ENCODE measurements at places on chromosomes 2 and 18.

GRCh38 chr2:4502230-4502843 is 799.0 kb downstream of the DCDC2C start:
- DNase-seq, result no peak

GRCh38 chr18:49527631-49528327 is 34.1 kb upstream of the LIPG start:
- DNase-seq, result no peak

GRCh38 chr18:21129566-21130216 is 18.1 kb upstream of the ROCK1 start:
- peak; percentile 90 for DNase-seq

GRCh38 chr18:23136326-23137096 is 1.2 kb downstream of the CABLES1 start:
- no peak for DNase-seq

DNA sequence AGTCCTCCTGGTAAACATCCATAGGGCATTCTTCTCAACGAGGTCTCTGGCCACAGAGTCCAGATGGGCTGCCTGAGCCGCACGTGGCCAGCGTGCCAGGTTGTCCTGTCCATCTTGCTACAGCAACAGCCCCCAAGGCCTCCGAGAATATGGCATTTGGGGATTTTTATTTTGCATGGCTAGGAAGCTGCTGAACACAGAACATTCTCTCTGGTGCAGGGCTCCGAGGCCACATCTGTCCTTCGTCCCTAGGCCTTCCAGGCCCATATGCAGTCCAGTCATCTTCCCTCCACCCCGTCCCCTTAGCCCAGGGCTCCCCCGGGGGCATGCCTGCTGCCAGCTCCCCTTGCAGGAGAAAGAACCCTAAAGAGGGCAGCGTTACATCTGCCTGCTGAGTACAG is 2.3 kb downstream of the HDAC4 start:
- no peak for DNase-seq

DNA sequence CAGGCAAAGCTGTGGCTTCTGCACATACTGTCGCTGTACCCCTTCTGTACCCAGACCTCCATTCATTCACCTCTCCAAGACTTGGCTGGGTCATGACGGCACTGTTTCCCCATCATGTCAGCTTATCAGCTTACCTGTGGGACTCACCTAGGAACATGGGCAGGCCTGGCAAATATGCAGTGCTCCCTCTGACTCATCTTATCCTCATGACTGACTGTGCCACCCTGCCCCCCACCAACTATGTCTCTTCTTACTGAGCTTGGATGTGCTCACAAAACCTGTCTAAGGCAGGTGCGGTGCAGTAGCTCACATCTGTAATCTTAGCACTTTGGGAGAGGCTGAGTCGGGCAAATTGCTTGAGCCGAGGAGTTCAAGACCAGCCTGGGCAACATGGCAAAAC is 152.4 kb downstream of the MGAT5 start:
- no peak for DNase-seq
